KBM-7 (cell line): ENCODE measurements at places on chromosomes 4 and X.

DNA sequence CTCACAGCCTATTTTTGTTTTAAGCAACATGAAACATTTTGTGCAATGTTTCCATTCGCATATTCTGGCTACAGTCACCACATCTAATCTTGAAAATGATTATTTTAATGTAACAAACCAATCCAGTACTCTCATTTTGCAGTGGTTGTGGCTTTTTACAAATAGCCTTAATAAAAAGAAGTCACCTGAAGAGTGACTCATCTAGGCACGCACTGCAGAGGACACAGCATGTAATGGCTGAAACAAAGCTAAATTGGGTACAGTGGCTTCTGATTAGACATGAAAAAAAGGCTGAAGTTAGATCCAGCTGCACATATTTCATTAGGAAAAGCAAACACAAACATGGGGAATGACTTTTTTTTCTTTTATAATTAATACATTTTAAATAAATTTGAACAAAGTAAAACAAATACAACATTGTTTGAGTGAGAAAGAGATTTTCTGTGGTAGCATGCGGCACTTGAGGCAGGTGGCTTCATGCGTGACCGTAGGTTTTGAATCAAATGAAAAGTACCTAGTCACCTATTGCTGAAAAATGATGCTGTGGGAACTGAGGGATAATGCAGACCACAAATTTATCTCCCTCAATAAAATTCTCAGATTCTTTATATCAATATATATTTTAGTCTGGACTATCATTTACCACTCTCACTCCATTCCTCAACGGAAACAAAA lies 240.8 kb upstream of the DDX53 start:
- no peak for DNase-seq

- DNase-seq = no peak
Measured at GRCh38 chrX:11751261-11751660, 6.8 kb upstream of the MSL3 start.

- DNase-seq = no peak
Measured at GRCh38 chr4:72564184-72564583, 4.8 kb downstream of the ADAMTS3 start.

GRCh38 chr4:17332478-17332877 lies 179.4 kb downstream of the QDPR start:
- DNase-seq = no peak

DNA sequence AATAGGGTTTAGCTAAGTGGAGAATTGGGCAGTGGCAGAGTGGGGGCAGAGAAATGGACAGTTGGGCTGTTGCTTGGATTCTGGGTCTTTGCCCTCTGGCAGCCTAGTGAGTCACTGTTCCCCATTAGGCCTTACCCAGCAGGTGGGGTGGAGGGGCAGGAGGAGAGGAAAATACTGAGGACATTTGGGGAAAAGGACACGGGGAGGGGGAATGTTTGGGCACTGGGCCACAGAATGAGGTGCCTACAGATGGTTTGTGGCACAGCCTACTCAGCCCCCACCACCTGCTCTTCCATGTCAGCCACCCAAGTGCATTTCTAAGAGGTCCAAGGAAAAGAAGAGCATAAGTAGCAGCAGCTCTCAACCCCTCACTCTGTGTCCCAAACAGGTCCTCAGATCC lies 13.0 kb downstream of the SLC16A2 start:
- no peak for DNase-seq

GRCh38 chrX:150503898-150504219 lies 64.6 kb upstream of the MTM1 start:
- no peak for DNase-seq

DNA sequence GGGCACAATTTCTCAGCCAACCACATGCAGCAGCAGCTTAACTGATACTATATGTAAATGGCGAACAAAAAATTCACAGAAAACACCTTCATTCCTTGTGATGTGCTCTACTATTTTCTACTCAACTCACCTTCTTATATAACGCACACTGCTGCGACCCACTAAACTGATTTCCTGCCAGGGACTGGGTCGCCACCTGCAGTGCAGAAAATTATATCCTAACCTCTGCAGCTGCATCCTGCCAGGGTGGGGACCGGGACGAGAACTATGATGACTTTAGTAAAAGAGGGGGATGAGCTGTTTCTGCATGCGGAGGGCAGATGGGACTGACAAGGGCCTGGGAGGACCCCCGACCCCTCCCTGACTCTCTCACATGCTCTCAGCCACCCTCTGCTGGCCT lies 27.4 kb downstream of the ABLIM2 start:
- no peak for DNase-seq

DNA sequence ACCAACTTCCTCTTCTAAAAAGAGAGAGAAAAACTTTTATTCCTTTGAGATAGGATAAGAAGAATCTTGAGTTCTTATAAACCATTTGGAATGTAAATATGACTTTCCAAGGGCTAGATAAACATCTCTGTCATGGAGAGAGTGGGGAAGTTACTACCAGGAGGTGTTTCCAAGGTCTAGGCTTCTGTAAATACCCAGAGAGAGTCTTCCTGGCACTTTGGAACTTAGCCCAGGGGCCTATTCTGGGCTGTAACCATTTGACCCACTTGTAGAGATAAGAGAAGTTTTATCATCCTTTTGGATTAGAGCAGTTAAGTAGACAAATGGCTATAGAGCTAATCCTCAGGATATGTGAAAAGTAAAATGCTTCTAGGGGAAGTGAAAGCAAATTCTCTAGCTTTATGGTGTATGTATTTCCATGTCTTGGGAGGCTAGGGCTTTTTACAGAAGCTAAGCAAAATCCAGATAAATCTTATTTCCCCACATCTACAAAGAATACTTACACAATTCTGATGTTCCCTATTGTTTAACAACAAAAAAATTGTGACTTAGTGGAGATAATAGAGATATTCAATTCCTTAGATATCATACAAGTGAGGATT lies 51.1 kb downstream of the MCUB start:
- DNase-seq = peak; percentile 19

DNA sequence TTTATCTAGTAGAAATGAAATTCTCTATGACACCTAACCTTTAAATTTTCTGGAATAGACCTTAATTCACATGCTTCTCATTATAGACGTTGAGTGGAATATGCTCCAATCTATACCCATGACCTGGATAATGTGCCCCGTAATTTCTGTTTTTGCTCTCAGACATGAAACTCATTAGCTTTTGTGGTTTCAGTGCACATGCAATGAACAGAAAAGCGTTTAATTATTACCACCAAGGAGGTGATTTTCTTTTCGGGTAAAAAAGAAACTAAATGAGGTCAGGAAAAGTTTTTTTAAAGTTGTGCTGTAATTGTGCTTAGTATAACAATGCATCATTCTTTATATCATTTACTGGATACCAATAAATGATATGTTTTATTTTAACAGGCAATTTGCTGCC lies 1703.9 kb upstream of the TENM3 start:
- no peak for DNase-seq

GRCh38 chrX:2507196-2507595 lies 6.4 kb upstream of the DHRSX start:
- no peak for DNase-seq

- DNase-seq = no peak
Measured at GRCh38 chr4:101415962-101416361, 68.6 kb upstream of the PPP3CA start.

DNA sequence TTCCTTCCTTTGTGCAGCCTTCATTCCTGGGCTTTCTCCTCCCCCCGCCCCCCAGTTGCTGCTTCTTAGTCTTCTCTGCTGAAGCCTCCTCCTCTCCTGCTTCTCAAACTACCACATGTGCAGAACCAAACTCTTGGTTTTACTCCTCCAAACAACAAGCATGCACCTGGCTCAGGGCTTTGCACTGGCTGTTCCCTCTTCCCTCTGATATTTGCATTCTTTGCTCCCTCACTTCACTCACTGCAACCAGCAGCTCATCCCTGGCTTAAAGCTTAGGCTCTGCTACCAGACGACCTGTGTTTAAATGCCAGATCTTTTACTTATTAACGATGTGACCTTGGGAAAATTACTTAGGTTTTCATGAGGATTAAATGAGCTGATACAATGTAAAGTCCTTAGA lies 51.4 kb downstream of the MED28 start:
- DNase-seq = no peak

GRCh38 chr4:141563723-141564122 lies 72.7 kb upstream of the IL15 start:
- DNase-seq = no peak
